DMS 273 treated with DMSO at 0.1 percent for 48 hours (cell line): ENCODE measurements at places on chromosomes 2 and 18.

GRCh38 chr2:4962419-4962818 lies 729.8 kb upstream of the SOX11 start:
- DNase-seq, result no peak

- no peak for DNase-seq
These were observed 267.1 kb downstream of the ATAD2B start for GRCh38 chr2:23659773-23660172.

DNA sequence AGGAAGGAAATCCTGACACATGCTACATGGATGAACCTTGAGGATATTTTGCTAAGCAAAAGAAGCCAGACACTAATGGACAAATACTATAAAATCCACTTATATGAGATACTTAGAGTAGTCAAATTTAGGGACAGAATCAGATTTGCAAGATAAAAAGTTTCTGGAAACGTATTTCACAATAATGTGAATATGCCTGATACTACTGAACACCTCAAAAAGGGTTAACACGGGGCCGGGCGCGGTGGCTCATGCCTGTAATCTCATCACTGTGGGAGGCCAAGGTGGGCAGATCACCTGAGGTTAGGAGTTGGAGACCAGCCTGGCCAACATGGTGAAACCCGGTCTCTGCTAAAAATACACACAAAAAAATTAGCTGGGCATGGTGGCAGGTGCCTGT lies 1.7 kb upstream of the RMC1 start:
- no peak for DNase-seq

- no peak for DNase-seq
These were observed 28.8 kb downstream of the INPP5D start for GRCh38 chr2:233088972-233089345.

DNA sequence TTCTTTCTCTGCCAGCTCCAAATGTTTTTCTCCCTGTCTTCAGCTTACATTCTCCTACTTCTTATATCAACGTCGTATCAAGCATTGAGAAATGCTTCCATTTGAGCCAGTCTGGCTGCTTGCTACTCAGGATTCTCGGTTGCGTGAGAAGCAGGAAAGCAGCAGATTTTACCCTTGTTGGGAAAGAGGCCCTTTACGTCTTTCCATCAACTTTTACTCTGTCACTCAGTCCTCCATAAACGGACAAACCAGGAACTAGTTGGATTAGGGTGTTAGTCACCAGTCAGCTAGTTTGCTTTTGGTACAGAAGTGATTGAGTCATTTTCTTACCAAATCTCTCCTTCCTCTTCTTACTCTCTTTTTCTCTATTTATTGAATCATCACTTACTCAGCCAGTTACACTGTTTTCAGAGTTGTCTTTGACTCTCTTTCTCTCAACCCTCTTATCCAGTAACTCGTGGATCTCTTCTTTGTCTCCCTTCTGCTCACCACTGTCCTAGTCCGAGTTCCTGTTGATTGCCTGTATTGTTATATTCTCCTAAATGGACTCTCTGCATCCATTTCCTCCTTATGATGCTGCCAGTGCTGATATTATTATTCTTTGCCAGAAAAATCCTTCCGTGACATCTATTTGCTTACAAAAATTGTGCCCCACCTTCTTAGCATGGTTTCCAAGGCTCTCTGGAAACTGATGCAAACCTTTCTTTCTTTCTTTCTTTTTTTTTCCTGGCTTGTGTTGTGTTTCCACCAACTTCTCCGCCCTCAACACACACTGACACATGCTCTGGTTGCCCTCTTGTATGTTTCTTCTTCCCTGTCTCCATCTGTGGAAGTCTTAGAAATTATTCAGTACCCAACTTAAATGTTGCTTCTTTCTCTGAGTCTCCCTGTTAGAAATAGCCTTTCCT lies 61.5 kb downstream of the VRK2 start:
- no peak for DNase-seq

GRCh38 chr2:229591611-229592010 lies 122.7 kb downstream of the DNER start:
- DNase-seq, result no peak

DNA sequence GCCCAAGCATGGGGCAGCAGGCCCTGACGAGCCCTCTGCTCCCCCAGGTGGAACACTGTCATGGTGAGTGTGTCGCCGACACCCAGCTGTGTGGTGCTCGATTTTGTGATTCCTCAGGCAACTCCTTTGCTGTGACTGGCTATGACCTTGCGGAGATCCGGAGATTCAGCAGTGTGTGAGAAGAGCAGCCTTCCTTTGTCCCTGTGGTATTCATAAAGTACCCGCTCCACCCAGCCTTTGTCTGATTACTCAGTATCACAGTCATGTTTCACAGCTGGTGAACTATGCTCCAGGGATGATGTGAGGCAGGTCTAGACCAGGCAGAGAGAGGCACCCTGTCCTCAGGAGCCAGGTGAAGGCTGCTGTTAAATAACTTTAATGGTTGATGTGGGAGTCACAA lies 4.0 kb downstream of the WDR54 start:
- no peak for DNase-seq

DNA sequence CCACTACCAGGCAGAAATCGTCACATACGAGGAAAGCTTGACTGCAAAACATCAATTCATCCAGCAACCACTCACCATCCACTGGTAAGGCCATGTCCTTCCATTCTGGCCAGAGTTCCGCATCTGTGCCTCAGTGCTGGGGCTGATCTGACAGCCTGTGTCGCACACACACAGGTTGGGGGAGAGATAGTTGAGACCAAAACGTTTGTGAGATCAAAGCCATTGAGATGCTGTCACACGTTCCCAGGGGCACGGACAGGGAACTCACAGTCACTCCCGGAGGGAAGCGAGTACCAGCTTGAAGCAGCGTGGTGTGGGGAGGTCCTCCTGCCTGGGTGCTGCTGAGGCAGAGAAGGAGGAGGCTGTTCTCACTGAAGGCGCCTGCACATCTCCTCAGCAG lies 458.5 kb upstream of the SALL3 start:
- DNase-seq, result no peak

- no peak for DNase-seq
These were observed 207.0 kb upstream of the CXCR4 start for GRCh38 chr2:136324966-136325365.

GRCh38 chr18:57953883-57954282 lies 90.1 kb upstream of the NEDD4L start:
- no peak for DNase-seq

- no peak for DNase-seq
These were observed 39.9 kb downstream of the GBX2 start for GRCh38 chr2:236128321-236128720.

DNA sequence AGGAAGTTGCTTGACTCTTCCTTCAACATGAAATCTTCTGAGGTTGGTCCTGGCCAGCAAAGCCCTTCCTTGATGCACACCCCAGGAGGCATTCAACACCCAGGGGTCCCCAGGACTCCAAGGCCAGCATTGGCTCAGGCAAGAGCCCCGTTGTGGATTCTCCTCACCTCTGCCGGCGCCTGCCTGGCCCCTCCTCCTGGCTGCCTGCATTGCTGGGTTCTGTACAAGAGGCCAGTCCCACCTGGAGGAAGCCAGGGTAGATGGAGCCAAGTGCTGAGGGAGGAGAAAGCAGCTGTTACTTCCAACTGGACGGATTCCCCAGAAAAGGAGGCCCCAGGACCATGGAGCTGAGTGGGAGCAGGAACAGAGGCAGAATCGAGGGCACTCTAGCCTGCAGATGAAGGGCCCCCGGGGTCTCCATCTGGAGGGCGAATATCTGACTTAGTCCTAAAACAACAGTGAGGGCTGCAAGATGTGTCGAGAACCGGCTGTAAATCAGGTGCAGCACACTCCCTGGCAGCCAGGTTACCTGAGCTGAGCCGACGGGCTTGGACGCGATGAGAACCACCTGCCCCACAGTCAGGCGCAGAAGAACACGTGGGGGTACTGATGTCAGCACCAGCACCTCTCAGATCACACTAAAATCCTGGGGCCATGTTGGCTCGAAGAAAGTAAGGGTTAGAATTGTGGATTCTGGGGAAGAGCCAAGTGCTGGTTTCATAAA lies 399.6 kb upstream of the SALL3 start:
- no peak for DNase-seq

- no peak for DNase-seq
These were observed 5.6 kb upstream of the PPP4R1 start for GRCh38 chr18:9619990-9620389.

- peak; percentile 17 for DNase-seq
These were observed 90.1 kb downstream of the ACVR1 start for GRCh38 chr2:157785866-157786662.

DNA sequence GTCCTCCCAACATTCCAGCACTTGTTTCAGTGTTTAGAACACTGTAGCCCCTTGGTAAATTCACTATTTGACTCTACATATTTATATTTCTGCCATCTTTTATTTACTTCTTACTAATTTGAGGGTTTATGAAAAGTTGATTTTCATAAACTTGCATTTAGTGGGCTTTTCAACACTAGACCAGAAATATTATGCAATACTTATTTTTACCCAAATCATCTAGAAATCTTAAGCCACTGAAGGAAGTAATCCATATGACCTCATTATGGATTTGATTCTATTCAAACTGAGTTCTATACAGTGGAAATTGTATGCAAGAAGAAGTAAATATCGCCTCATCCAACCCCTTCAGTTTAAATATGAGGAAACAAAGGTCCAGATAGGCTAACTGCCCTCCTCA lies 92.6 kb upstream of the VRK2 start:
- DNase-seq, result no peak

- DNase-seq, result no peak
These were observed 157.8 kb downstream of the CYRIA start for GRCh38 chr2:16507655-16508489.

- peak; percentile 54 for DNase-seq
These were observed 130.9 kb downstream of the EXOC6B start for GRCh38 chr2:72694715-72695496.

GRCh38 chr2:28178946-28179345 lies 213.7 kb upstream of the FOSL2 start:
- DNase-seq, result no peak

- DNase-seq, result no peak
These were observed 24.2 kb downstream of the RPL31 start for GRCh38 chr2:101026253-101026701.

GRCh38 chr18:26121476-26121875 lies 12.2 kb upstream of the PSMA8 start:
- DNase-seq, result no peak
